Stimulated activated CD4-positive, alpha-beta T cell treated with anti-CD3 and anti-CD28 coated beads, Interleukin-12 subunit alpha, Interleukin-12 subunit beta, amount 100 ng/mL, for 24 hours (primary cell): ENCODE measurements at places on chromosomes 16 and 17.

DNA sequence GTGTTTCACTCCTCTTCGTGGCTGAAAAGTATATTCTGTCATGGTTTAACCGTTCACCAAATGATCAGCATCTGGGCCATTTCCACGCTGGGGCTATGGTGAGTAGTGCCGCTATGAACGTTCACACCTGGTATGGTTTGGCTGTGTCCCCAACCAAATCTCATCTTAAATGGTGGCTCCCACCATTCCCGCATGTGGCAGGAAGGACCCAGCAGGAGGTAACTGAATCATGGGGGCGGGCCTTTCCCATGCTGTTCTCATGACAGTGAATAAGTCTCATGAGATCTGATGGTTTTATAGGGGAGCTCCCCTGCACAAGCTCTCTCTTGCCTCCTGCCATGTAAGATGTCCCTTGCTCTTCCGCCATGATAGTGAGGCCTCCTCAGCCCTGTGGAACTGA is 45.7 kb upstream of the ZNF469 start:
- DNase-seq, result no peak

GRCh38 chr16:89090182-89090630 is 3.4 kb upstream of the ACSF3 start:
- DNase-seq, result no peak

DNA sequence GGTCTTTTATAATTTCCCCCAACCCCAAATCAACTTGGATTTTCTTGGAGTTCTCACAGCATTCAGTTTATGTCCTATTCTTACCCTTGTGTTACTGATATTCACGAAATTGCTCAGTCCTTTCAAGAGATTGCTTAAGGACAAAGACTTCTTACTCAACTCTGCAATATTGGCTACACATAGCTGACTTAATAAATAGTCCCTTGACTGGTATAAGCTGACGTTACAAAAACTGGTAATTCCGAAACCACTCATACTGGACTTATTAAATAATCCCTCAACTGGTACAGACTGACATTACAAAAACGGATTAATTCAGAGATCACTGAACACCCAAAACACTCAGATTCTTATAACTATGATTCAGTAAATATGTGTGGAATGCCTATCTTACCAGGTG is 860 bp downstream of the TIGD7 start:
- no peak for DNase-seq

DNA sequence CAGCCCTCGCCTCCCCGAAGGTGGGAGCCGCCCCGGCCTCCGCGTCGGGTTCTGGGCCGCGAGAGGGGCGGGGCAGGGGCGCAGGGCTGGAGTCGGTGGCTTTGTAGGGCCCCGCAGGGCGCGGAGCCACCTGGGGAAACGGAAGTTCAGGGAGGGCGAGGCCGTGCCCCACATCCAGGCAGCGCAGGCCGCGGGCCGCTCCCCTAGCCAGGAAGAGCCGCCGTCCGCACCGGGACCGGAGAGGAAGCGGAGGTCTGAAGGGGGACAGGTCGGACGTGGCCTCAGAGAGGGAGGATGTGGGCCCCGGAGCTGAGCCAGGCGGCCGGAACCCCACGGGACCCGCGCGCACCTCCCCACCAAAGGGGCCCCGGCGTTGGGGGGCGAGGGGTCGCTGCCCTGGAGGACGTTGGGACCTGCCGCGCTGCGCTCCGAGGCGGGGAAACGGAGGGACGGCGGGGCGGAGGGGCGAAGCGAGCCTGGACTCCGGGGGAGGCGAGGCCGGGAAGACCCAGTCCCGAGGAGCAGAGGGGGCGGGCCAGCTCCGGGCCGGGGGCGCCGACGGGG is 482 bp upstream of the SLC16A3 start:
- DNase-seq, result no peak

DNA sequence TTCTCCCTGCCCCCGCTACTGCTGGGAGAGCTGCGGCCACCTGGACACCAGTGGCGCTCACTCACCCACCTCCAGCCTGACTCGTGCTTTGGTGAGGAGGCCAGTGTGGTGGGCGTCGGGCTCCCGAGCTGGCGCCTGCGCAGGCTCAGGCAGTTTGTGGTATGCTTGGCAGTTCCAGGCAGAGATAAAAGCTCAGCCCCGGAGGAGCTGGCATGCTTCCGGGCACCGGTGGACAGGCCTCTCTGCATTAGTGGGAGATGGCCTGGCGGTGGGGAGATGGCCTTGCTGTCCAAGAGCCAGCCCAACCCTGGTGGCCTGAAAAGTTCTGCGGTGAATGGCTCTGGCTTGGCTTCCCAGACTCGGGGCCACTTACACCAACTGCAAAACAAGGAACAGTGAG is 4.1 kb downstream of the ADGRG1 start:
- no peak for DNase-seq

GRCh38 chr17:75365009-75365930 is 40.2 kb downstream of the GRB2 start:
- DNase-seq, result no peak

DNA sequence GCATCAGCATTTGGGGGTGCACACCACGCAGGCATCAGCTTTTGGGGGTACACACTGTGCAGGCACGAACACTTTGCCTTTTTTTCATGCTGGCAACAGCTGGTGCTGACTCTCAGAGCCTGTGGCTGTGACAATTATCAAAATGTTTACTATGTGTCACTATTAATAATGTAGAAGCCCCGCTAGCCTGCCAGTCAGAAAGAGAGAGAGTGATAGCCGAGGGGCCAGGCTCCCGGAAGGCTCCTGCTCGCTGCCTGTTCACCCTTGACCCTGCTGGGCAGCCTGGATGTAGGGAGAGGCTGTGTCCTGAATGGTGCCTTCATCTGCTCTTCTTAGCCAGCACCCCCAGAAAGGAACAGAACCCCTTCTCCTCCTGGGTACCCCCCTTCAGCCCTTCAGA is 61.9 kb downstream of the SDK2 start:
- no peak for DNase-seq

GRCh38 chr16:13904179-13904691 is 15.7 kb upstream of the ERCC4 start:
- DNase-seq, result no peak

DNA sequence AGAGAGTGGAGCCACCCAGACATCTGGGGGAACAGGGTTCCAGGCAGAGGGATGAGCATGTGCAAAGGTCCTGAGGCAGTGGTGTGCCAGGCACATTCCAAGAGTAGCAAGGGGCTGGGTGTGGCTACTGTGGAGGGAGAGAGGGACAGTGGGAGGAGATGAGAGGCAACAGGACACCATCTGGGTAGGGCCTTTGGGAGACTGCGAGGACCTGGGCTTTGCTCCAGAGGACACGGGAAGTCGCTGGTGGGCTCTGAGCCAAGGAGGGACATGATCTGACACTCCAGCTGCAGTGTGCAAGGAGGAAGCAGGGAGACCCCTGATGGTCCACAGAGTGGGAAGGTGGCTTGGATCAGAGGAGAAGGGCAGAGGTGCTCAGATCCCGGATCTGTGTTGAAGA is 56.7 kb upstream of the MED9 start:
- DNase-seq, result no peak

DNA sequence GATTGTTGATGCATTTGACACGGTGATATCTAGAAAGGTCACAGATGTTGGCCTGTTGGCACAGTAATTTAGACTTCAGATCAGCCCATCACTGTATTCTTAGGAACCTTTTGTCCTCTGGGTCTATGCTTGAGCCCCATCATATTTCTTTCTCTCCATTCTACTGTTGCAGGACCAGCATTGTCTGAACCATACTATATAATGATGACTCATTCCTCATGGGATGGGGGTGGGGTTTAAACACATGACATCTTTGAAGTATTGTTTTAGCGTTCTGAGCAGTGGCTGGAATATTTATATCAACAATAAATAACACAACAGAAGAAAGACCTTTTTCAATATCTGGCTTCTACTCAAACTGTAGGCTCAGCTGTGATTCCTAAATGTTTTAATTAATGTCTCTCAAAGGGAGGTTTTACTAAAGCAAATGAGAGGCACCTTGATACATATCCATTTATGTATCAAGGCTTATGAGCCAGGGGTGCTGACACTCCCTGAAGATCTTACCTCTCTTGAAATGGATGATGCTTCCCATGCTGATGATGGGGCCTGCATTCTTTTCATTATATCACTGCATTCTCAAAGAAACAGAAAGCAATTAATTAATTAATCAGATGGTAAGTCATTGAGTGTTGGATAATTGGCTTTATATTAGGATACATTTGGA is 379.0 kb upstream of the GOT2 start:
- no peak for DNase-seq

DNA sequence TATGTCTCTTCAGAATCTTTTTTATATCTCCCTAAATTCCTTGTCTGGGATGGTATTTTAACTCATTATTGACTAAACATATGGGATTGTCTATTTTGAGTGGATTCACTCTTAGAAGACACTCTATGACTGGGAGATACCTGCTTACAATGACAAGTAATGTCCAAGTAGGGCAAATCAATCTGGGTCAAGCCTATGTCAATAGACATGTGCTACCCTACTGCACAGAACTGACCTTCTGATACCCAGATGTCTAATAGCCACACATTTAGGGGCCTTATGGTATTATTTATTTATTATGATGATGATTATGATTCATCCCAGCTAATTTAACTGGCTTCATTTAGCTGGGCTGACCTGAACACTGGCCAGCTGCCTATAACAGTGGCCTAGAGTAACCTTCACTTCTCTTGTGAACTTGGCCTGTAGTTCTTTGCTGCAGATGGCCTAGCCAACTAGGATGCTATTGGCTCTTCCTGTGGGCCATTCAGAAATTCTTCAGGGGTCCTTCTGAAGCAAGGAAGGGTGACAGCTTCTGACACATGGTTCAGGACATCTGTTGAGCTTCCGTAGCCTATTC is 138.0 kb downstream of the ANKFN1 start:
- DNase-seq, result no peak

- DNase-seq, result no peak
These were observed 33.6 kb downstream of the SEC14L5 start for GRCh38 chr16:4991754-4992153.

DNA sequence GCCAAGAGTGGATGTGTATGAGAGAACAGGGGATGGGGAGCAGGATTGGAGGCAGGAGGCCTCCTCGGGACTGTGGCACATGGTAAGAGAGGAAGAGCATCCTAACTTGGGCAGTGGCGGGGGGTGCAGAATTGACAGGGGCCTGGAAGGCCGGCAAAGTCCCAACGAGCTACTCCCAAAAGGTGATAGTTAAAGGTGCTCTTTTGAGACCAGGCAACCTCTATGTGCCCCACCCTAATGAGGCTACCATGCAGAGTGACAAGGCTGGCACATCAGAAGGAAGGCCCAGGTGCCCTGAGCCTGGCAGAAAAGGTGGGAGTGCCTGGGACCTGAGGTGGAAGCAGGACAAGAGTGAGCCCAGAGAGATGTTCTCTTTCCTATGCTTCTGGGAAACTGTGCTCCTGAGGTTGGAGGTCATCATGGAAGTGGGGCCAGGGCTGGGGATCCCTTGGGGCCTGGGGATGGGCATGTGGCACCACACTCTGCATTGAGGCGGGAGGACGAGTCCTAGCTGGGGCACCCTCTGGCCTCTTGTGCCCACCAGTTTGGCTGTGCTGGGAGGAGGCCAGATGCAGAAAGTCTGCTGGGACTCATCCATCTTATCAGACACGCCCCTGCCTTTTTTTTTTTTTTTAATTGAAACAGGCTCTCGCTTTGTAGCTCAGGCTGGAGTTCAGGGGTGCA is 5.9 kb downstream of the RAB11FIP4 start:
- DNase-seq, result no peak

- DNase-seq, result no peak
These were observed 1.0 kb downstream of the CYB561 start for GRCh38 chr17:63445065-63445464.

DNA sequence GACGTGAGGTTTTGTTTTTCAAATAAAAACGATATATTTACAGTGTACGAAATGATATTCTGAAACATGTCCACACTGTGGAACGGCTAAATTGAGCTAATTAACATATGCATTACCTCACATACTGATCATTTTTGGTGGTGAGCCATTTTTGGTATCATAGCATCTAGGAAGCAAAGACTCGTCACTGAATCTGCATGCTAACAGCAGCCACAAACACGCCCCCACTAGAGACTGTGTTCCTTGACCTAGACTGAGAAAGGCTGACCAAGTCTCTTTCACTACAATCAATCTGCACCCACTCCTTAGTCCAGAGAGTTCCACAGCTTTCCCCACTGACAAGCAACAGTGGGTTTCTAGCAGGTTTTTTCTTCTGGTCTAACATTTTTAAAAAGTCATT is 29.5 kb downstream of the NPLOC4 start:
- no peak for DNase-seq

GRCh38 chr17:37506678-37507077 is 17.0 kb downstream of the DUSP14 start:
- no peak for DNase-seq
